ENCODE measurements at places on chromosomes 5 and 9.

DNA sequence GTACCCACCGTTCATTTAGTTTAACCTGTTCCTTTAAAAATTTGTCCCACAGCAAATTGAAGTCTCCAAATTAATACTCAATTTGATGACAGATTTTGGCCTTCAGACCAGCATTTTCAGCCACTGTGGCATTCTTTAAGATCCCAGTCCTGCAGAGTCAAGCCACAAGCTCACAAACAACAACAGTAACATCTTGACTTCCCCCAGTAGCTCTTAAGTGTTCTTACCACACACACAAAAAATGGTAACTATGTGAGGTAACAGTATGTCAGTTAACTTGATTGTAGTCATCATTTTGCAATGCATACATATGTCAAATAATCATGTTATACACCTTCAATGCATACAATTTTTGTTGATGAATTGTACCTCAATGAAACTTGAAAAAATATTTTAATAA lies 247.9 kb downstream of the LURAP1L start:
- no peak for DNase-seq

GRCh38 chr5:136892000-136892399 lies 526.7 kb upstream of the TRPC7 start:
- DNase-seq: no peak

GRCh38 chr9:115306865-115307264 lies 188.9 kb upstream of the TNC start:
- DNase-seq: no peak

DNA sequence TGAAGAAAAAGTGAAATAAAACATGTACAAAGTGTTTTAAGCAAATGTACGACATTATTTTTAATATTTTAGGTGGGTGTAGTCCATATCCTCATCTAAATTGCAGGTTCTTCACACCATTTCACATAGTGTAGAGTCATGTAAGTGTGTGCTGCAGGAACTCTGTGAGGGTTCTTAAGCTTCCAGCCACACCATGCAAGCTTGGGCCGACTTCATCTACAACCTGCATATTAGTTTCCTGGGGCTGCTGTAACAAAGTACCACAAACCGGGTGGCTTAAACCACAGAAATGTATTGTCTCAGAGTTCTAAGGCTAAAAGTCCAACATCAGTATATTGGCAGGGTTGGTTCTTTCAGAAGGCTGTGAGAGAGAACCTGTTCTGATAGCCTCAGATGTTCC lies 10.2 kb downstream of the PAM start:
- no peak for DNase-seq

- DNase-seq: peak; percentile 68
Measured at GRCh38 chr5:36240779-36241630, 720 bp downstream of the NADK2 start.

GRCh38 chr9:98880311-98881015 lies 63.2 kb upstream of the COL15A1 start:
- no peak for DNase-seq

DNA sequence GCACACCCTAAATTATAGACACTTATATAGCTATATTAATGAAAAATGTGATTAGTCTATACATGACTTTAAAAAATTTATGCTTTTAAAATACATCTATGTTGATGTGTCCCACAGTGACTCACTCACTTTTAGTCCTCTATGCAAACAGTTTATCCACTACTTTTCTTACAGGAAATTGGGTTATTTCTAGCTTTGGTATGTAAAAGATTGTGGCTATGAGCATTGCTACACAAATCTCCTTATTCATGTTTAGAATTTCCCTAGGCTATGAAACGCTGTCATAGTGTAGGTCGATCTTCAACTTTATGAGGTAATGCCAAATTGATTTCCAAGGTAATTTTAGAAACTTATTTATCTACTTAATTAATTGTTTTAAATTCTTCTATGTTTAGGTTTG lies 687.4 kb downstream of the PRR16 start:
- DNase-seq: no peak

DNA sequence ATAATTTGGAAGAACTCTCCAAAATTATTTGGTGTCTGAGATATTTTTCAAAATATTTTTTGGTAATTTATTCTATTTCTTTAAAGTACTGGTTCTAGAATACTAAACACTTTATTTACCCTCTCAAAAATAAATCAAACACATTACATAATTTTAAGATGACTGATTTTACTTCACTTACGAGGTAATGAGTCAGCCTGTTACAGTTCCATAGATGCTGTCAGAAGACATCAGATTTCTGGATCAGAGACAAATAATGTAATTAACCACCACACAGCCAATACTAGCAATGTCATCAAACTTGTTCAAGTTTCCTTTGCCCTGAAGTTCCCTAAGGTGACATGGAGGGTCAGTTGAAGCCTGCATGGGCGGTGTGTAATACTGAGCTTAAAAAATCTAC lies 106.1 kb upstream of the CDH9 start:
- no peak for DNase-seq

DNA sequence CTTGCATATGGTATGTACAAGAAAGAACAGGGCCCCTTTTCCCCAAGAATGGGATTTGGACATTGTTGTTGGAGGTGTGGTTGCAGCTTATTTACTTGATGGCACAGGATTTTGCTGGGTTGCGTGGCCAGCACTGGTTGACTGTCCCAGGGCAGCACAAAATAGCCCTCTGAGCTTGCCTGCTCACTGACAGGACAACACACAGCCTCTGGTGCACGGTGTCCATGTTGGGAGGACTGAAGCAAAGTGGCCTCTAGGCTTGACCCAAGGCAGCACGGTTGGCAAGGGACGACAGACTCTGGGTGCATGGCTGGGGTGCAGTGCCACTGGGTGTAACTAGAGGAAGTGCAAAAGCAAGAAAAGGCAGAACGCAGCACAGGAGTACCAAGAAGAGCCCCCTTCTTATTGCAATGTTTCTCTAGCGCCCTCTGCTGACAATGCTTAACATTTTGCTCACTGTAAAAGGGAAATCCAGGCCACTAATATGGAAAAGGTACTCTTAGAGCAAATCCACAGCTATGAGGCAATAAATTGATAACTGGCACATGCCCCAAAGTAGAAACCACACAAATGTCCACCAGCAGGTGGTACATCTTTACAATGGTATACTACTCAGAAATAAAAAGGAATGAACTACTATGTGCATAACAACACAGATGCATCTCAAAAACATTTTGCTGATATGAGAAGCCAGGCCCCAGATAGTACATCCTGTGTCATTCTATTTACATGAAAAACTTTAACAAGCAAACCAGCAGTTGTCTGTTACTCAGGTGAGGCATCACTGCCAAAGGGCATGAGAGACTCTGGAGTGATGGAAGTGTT lies 47.4 kb upstream of the BARX1 start:
- DNase-seq: peak; percentile 5

- no peak for DNase-seq
Measured at GRCh38 chr5:41334221-41334620, 120.9 kb upstream of the C6 start.

- DNase-seq: no peak
Measured at GRCh38 chr9:81559709-81560108, 129.6 kb downstream of the TLE1 start.

GRCh38 chr5:65577141-65577540 lies 14.0 kb downstream of the PPWD1 start:
- DNase-seq: no peak

DNA sequence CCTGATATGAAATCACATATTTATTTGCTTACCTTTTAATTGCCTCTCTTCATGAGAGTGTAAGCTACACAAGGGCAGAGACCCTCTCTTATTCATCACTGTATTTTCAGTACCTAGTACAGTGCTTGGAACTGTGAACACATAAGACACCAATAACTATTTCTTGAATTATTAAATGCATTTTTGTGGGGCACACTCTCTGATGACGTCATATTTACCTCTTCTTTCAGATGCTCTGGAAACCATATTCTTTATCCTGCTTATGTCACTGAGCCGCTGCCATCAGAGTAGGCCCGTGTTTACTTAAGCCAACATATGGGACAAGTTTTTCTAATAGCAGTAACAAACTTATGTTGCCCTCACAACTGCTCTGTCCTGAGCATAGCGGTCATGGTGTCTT lies 266.5 kb downstream of the ELAVL2 start:
- DNase-seq: no peak

DNA sequence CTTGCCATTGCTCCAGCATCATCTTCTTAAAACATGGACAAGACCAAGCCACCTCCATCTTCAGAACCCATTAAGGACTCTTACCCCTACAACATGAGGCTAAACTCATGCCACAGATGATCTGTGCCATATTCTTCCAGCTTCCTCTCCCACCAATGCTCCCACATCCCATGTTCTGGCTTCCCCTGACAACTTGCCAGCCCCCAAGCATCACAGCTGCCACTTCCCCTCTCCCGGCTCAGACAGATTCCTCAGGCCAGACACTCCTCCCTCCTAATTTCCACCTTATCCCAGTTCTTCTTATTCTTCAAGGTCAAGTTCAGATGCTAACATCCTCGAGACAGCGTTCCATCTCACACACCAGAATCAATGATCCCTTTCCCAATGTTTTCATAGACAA lies 57.8 kb downstream of the ANKH start:
- no peak for DNase-seq

DNA sequence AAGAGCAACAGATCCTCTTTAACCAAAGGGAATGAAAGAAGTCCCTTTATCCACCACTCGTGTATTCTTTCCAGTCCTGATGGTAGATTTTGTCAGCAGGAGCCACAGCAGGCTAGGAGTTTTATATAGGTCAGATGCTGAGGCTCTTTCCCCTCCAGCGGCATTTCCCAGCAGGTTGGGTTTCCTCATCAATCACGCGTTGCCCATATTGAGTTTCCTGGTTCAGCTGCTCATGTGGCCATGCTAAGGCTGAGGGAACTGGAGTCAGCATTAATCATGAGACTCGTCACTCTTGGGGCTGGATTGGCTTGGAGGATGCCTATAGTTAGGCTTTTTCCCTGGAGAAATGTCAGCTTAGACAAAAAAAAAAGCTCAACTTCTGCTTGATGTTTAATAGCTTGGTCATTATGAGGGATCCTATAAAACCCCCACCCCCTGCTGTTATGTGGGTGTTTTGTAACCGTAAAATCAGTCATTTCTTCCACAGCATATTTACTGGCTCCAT lies 193.4 kb upstream of the GAS1 start:
- no peak for DNase-seq

DNA sequence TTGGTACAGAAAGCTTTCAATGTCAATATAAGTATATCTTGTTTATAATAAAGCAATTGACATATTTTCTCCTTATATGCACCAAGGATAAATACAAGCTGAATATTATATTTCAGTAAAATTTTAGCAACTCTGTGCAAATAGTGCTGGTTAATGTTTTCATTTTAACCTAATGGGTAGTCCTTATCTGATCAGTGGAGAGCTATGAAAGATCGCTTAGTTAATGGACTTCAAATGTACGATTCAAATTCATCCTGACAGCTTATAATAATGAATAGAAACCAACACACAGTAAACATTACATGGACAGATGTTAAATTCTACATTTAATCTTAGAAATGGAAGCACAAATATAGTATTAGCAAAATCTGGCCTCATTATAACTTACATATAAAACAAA lies 1495.2 kb upstream of the C9orf72 start:
- no peak for DNase-seq

DNA sequence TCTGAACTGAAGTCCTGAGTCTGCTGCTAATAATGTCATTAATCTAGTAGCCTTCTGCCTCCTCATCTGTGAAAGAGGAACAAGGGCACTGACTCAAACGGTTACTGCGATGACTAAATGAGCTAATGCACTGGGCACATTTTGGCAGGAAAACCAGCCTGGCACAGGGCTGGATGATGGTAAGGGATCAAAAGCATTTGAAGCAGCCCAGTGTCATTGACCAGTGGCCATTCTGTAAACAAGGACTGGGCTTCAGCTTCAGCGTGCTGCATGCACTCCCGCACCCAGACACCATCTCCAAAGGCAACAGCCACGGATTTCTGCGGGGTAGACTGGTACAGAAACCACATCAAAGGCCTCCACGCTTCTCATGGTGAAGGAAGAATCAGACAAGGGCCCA lies 8.0 kb downstream of the GCNT4 start:
- DNase-seq: no peak

- no peak for DNase-seq
Measured at GRCh38 chr9:128226412-128226801, 23.2 kb downstream of the DNM1 start.

- no peak for DNase-seq
Measured at GRCh38 chr9:134419684-134420076, 93.4 kb downstream of the RXRA start.

GRCh38 chr9:37028420-37029031 lies 5.5 kb downstream of the PAX5 start:
- no peak for DNase-seq

All from nucleus accumbens (tissue), 56 donors.